Activated CD4-positive, CD25-positive, alpha-beta regulatory T cell treated with anti-CD3 and anti-CD28 coated beads, Interleukin-2, amount 50 U/mL, for 72 hours (primary cell): ENCODE measurements at places on chromosomes 12 and 14.

- no peak for DNase-seq
These were observed 237.3 kb downstream of the CACNA1C start for GRCh38 chr12:2290091-2290490.

- no peak for DNase-seq
These were observed 30.5 kb downstream of the RAD9B start for GRCh38 chr12:110532644-110533043.

- DNase-seq = no peak
These were observed 281.8 kb downstream of the EGLN3 start for GRCh38 chr14:33669111-33669510.

DNA sequence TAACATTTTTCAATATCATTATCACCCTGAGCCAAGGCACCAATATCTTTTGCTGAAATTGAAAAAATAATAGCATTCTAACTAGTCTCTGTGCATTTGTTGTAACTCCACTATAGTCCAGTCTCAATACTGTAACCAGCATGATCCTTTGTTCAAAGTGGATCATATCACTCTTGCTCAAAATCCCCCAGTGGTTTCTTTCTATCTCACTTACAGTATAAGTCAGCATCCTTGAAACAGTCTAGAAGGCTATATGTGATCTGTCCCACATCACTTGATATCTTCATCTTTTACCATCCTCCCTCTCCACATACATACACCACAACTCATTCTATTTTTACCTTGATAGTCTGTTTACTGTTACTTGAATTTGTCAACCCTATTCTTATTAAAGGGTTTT, 435.7 kb downstream of the CCER1 start:
- no peak for DNase-seq

- no peak for DNase-seq
These were observed 237.8 kb upstream of the LHX5 start for GRCh38 chr12:113709456-113709855.

GRCh38 chr12:117226505-117226904, 36.2 kb upstream of the FBXO21 start:
- DNase-seq = no peak

- no peak for DNase-seq
These were observed 6.3 kb downstream of the GPHN start for GRCh38 chr14:66514213-66514612.

DNA sequence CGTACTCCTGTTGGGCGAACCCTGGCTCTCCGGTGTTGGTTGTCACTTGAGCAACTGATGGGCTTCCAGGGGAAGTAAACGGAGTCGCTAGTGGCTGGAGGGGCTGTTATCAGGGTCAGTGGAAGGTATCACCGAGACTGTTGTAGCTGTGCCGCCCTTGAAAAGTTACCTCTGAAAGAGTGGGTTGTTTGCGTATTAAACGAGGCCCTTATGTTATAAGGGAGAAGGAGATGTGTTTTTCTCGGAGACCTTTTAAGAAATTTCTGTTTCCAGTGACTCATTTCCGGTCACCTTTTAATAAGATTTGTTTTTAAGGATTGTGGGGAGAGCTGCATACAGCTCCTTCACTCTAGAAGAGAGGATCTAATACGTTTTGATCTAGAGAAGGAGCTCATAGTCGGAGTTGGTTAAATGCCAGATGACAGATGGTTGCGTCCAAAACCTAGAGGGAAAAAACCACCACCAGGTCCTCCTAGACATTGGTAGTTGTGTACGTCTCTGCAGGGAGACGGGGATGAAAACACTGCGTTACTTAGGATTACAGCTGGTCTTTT, 750 bp upstream of the DBX2 start:
- no peak for DNase-seq

GRCh38 chr14:54570631-54571415, 3.9 kb downstream of the SAMD4A start:
- DNase-seq = no peak

DNA sequence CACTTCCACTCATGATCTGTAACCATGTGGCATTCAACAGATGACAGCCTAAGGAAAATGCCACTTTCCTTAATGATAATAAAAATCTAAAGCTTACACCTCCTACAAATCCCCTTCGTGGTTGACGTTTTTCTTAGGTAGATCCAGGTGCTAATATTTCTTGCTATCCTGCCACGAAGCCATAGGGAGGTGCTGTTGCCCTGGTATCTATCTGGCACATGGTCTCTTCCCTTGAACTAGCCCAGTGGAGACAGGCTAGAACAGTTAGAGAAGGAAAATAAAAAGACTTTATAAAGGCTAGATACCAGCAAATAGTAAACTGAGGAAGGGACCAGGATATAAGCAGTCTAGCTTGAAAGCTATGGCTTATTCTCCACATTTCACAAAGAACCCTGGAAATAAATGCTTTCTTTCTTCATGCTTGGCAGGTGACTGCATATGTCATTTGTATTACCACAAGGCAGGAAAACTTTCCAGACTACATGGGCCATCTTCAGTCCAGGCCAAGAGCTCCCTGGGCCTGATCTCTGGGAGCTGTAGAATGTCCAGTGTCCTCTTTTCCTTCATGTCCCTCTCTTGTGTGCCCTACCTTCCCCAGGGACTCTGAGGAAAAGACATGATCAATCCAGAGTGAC, 15.3 kb downstream of the SPIC start:
- no peak for DNase-seq

DNA sequence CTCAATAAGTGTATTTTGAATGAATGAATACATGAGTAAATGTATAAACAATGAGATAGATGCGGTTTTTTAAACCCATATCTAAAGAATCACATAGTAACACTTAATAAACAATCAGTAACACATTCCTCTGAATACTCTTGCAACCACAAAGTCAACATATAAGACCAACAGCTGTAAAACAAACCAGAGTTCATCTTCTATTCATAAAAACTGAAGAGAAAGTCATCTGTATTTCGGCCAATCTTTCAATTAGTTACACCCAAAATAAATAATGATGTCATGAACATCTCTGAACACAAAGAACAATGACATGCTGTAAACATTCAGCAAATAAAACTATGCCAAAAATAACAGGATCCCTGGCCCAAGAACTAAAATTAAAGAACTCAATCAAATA, 47.2 kb downstream of the ARMH4 start:
- DNase-seq = no peak

- DNase-seq = no peak
These were observed 545.4 kb downstream of the FOXG1 start for GRCh38 chr14:29311983-29312382.

GRCh38 chr14:68312884-68313610, 479.8 kb downstream of the ZFP36L1 start:
- peak; percentile 31 for DNase-seq

DNA sequence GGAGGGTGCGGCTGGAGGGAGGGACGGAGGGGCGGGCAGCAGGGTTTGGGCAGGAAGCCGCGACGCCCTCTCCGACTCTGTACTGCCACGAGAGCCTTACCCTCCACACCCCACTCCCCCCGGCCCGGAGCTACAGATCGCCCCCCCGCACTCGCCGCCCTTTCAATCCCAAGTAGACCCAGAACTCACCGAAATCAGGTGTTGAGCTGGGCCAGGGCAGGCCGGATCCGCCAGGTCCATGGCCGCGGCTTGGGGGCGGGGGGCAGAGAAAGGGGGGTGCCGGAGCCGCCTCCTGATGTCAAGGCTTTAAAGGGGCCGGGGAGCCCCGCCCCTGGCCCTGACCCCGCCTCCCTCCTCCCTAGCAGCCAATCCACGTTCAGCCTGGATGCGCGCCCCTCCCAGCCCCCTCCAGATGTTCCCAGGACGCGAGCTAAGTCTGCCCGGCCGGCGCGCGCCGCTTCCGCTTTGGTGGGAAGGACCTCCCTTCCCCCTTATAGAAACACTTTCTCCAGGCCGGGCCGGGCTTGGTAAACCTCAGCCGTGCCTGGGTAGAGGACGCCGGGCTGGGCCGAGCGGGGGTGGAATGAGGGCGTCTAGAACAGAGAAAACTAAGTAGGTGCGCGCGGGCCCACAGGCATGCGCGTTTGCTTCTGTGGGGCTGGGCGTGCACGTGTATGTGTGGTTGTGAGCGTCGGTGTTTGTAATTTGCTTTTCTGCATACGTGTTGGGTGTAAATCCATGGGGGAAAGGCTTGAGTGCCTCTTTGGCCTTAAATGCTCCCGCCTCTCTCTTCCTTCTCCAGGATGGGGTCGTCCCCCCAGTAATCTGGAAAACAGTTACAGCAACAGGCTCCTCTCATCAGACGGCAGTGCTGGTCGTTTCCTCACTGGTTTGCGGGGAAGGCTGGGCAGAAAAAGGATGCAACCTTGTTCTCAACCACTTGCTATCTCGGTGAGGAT, at the start of gene NCKAP5L:
Gene NCKAP5L, minus strand, starts transcription at position 281 of the 959 bp plus-strand sequence. CDS start 24,369 bp downstream, outside the sequence.
- peak; percentile 87 for DNase-seq

GRCh38 chr14:21498540-21499526, 12.3 kb downstream of the METTL3 start:
- DNase-seq = no peak

DNA sequence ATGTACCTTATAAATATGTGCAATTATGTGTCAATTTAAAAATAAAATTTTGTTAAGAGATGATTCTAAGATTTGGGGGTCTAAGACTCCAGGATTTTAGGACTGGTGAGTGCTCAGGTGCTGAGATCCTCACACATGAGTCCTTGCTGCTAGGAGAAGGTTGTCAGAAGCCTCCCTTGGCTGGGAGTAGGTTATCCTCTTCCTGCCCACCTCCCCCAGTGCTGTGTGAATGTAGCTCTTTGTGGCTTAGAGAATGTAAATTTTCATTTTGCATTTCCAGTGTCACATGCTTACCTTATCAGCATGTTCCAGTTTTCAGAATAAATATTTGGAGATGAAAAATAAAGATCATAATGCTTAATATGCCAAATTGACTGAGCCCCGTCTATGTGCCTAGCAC, 114.2 kb upstream of the MDM1 start:
- no peak for DNase-seq

DNA sequence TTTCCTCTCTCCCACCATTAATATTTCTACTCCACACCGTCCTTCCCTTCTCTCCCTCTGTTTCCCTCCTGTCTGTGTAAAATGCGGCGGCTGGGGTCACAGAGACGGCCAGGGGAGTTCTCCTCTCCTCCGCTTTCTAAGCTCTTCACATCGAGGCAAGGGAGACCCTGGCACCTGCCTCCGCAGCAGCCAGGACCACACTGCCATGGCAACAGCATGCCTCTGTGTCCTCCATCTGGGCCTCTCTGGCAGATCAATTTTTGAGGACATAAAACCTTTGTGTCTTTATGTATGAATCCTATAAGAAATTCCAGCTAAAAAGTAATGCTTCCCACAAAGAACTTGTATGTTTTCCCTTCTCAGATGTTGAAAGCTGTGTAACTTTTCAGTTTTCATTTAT, 41.4 kb downstream of the DYRK4 start:
- DNase-seq = no peak

DNA sequence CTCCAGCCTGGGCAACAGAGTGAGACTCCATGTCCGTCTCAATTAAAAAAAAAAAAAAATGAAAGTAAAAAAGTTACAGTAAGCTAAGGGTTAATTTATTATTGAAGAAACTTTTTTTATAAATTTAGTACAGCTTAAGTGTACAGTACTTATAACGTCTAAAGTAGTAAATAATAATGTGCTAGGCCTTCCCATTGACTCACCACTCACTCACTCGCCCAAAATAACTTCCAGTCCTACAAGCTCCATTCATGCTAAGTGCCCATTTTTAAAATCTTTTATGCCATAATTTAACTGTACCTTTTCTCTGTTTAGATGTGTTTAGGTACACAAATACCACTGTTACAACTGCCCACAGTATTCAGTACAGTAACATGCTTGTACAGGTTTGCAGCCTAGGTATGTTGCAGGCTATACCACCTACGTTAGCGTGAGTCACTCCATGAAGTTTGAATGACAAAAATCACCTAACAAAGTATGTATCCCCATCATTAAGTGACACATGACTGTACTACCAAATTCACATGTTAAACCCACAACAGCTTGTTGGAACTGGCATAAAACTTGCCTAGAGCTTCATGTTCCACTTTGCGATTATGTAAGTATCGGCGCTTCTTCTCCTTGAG, 10.7 kb downstream of the KANSL2 start:
- no peak for DNase-seq

DNA sequence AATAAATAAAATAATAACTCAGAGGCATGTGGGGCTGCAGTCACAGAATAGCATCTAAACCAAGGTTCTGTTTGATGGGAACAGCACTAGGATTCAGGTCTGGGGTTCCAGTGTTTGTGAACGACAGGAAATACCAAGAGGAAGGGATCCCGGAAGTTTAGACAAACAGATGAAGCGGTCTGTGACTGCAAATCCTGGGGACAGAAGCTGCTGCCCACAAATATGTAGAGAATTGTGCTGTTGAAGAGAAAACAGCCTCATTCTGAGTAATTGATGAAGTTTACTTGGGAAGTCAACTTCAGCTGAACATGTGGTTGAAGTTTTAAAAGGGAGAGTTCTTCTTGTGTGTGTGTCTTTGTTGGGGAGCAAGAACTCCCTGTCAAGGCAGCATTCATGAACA, 98.4 kb upstream of the TBX5 start:
- DNase-seq = no peak

- no peak for DNase-seq
These were observed 145.3 kb downstream of the TTLL5 start for GRCh38 chr14:75806352-75806832.

- no peak for DNase-seq
These were observed 30.4 kb upstream of the PKP2 start for GRCh38 chr12:32926963-32927362.

DNA sequence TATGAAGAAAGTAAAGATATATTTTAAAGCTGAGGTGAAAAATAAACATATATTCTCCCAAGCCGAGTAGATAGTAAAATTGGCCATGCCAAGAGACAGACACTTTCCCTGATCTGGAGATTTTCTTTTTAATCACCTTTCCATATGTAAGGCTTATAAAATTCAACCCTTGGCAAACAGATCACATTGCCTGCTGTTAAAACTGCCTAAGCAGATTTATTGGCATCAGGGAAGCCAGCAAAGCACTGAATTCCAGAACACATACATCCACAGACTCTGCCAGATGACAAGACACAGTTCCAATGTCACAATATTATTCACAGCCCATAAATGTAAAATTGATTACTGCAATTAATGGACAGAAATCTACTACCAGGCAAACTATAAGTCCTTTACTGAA, 78.2 kb upstream of the GARIN2 start:
- no peak for DNase-seq

GRCh38 chr14:53389202-53389601, 236.1 kb upstream of the DDHD1 start:
- no peak for DNase-seq

DNA sequence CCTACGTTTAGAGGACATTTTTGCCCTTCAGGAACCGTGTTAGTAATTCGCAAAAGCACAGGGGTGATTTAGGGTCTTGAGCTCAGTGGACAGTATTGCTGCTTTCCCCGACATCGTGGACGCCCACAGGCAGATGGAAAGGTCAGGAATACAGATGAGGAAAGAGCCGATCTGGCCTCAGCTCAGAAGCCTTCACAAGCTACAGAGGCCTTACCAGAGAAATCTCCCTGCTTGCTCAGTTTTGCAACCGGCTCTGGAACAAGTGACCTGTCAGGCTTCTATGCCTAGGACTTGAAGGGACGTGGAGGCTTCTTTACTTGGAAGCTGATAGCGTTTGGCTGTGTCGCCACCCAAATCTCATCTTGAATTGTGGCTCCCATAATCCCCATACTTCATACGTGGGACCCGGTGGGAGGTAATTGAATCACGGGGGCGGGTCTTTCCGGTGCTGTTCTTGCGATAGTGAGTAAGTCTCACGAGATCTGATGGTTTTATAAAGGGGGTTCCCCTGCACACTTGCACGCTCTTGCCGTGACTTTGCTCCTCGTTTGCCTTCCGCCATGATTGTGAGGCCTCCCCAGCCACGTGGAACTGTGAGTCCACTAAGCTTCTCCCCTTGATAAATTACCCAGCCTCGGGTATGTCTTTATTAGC, 332.5 kb downstream of the MED13L start:
- no peak for DNase-seq
